Ovary (tissue), 10 donors: ENCODE measurements at places on chromosomes 1 and 21. TPM values are rescaled to one million over a fixed set of nuclear protein-coding genes. Genes with fewer than 3 reads are reported as not detected.

Gene S100A5
- total RNA-seq, result not detected

Gene GSTM1
- not detected for total RNA-seq

Gene KRTAP11-1
- not detected for total RNA-seq

Gene SYT14
- total RNA-seq, result 0.36 TPM

Gene ST6GALNAC5
- total RNA-seq, result 4.9 TPM

Gene F13B
- not detected for total RNA-seq

Gene HEYL
- total RNA-seq, result 17.6 TPM

Gene SPATA46
- total RNA-seq, result not detected

Gene MORC3
- total RNA-seq, result 35.7 TPM

Gene EPHA8
- not detected for total RNA-seq

- H3K27me3 ChIP-seq, result no peaks in the 10 kb centered on the region
- no peaks in the 10 kb centered on the region for H3K36me3 ChIP-seq
- H3K4me1 ChIP-seq, result peaks cover 4% of the 10 kb centered on the region
- no peak overlapping the region for H3K4me3 ChIP-seq
- no peak overlapping the region for H3K27ac ChIP-seq
- no peak for DNase-seq
These were observed 33.3 kb upstream of the TDRD10 start for GRCh38 chr1:154468535-154469250.

- H3K4me1 ChIP-seq, result no peaks in the 10 kb centered on the region
- H3K36me3 ChIP-seq, result no peaks in the 10 kb centered on the region
- no peak for DNase-seq
- H3K27ac ChIP-seq, result no peak overlapping the region
These were observed 48.4 kb downstream of the FAAP20 start for GRCh38 chr1:2145946-2146835.

GRCh38 chr21:44919913-44920693, 596 bp downstream of the ITGB2 start:
- H3K4me1 ChIP-seq, result no peaks in the 10 kb centered on the region
- no peaks in the 10 kb centered on the region for H3K36me3 ChIP-seq
- DNase-seq, result no peak
- no peak overlapping the region for H3K4me3 ChIP-seq
- H3K27me3 ChIP-seq, result no peaks in the 10 kb centered on the region

GRCh38 chr1:8161546-8162105, 135.5 kb upstream of the ERRFI1 start:
- H3K27me3 ChIP-seq, result no peaks in the 10 kb centered on the region
- no peak overlapping the region for H3K4me3 ChIP-seq
- no peak overlapping the region for H3K27ac ChIP-seq

DNA sequence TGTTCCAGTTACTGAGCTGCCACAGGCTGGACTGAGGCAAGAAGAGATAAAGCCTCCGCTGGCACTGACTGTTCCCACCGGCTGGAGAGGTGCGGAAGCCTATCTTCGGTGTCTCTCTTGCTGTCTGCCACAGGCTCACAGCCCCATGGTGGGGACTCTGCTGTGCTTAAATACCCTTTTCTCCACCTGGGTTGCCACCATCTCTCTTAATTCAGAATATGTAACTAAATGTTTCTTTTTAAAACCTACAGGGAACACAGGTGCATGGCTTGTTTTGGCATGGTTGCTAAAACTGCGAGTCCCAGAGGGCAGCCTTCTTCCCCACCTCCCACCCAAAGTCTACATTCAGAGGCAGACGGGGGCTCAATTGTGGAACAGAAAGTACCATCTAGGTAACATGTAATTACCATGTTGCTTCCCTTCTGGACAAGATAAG, 8.1 kb upstream of the LBR start:
- no peak for DNase-seq
- H3K36me3 ChIP-seq, result no peaks in the 10 kb centered on the region
- no peaks in the 10 kb centered on the region for H3K27me3 ChIP-seq
- H3K4me3 ChIP-seq, result no peak overlapping the region
- H3K4me1 ChIP-seq, result no peaks in the 10 kb centered on the region

DNA sequence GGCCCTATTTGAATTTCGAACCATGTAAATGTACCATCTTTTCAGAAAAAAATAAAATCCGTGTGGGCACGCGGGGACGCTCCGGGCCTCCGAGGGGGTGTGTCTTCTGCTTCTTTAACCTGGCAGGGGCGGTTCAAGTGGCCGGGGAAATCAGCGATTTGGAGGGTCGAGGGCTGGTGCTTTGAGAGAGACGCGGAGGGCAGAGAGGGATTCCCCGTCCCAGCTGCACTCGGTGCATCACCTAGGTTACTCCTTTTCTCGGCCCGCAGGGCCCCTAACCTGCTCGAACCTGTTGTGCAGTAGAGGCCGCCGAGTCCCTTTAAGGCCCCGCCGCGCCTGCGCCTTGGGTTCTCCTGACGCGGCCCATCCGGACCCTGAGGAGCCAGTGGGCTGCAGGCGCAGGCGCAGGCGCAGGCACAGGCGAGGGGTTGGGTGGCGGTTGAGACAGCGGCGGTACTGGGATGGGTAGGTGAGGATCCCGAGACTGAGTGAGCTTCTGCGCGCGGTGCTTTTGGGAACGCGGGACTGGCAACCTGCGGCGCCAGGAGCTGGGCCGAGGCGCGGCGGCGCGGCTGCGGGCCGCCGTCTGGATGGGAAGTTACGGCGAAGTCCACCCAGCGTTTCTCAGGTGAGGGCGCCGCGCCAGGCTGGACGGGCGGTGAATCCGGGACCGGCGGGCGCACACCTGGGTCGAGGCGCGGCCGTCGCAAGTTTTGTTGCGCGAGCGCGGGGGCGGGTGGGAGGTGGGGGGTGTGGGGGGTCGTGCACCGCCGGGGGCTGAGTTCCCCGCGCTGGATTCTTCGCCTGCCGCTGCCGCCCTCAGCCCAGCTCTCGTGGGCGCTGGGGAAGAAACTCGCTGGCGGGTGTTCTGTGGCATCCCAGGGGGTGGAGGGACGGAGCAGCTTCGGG, at the start of gene NBPF3:
NBPF3 (plus strand) TSS at position 417 of the 909 bp plus-strand sequence. CDS start 4,950 bp downstream, outside the sequence.
- DNase-seq, result peak; percentile 87
- H3K36me3 ChIP-seq, result no peaks in the 10 kb centered on the region
- H3K4me1 ChIP-seq, result no peaks in the 10 kb centered on the region
- H3K27me3 ChIP-seq, result no peaks in the 10 kb centered on the region
- peak within 1 kb of the TSS; percentile 70 for H3K4me3 ChIP-seq

DNA sequence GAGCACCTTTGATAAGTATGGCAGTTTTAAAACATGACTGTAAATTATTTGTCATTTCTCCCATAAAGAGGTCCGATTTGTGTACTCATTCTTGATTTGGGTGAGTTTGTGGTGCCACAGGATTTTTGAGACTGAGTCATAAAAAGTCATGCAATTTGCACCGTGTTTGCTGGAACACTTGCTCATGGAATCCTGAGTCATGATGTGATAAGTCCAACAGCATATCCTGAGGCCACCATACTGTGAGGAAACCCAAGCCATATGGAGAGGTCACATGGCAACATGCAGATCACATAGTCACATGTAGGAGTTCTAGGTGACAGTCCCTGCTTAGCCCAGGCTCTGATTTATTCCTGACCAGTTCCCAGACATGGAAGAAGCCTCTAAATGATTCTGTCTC, 40.8 kb upstream of the PRRX1 start:
- H3K27ac ChIP-seq, result no peak overlapping the region
- H3K36me3 ChIP-seq, result no peaks in the 10 kb centered on the region
- H3K4me3 ChIP-seq, result no peak overlapping the region
- H3K4me1 ChIP-seq, result no peaks in the 10 kb centered on the region
- no peak for DNase-seq
- no peaks in the 10 kb centered on the region for H3K27me3 ChIP-seq

DNA sequence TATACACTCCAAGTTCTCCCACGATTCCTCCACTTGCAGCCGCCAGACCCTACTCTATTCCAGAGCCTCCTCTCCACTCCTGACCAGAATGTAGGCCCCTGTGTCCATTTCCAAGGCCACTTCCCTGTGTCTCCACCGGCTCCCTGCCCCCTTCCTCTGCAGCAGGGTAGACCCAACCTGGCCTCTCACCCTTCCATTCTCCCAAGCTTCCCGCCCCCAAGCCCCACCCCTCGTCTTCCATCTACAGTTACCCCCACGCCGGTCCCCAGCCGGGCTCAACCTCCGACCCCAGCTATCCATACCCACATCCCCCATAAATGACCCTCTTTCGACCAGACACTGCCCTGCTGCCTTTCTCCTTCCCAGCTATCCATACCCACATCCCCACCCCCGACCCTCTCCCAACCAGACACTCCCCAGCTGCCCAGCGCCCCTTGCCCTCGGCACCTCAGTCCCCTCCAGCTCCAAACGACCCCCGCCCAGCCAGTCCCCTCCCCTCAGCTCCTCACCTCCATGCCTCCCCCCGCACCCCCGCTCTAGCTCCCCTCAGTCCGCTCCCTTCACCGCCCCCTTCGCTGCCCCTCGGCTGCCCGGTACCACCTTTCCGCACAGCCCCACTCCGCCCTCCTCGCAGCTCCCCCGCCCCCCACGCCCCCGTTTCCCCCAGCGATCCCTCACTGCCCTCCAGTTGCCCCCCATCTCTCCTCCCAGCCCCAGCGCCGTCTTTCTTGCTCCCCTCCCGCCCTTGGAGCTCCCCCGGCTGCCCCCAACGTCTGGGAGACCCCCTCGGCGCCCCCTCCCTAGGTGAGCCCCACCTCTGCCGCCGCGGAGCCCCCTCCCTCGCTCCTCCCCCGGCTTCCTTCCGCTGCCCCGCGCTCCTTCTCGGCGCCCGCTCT, 670 bp downstream of the RAB3B start:
- no peaks in the 10 kb centered on the region for H3K36me3 ChIP-seq
- no peak for DNase-seq
- H3K4me3 ChIP-seq, result peak overlapping the region; percentile 35
- no peak overlapping the region for H3K27ac ChIP-seq
- H3K4me1 ChIP-seq, result peaks cover 3% of the 10 kb centered on the region

DNA sequence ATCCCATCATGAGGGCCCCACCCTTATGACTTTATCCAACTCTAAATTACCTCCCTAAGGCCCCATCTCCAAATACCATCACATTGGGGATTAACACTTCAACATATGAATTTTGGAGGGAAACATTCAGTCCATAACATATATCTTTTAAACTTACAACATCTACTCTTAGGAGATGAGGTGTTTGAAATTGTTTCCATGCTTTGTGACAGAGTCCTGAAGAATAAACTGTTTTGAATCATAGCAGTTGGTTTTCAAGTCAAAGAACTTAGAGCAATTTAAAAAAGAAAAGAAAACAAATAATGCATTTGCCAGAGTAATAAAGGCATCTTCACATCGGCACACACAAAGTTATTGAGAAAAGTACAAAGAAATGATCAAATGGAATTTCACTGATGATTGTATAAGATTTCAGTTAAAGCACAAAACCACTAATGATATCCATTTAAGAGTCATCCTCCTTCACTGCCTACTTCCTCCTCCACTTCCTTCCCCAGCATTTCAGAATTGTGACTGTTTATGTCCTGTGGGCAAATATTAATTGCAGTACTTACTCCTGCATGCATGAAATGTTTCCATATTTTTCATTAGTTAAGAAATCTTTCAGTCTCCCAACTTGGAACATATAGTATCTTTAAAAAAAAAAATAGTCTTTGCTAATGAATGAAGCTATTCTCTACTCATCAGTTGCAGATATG, 202.0 kb downstream of the LRRC40 start:
- no peaks in the 10 kb centered on the region for H3K36me3 ChIP-seq
- H3K27me3 ChIP-seq, result no peaks in the 10 kb centered on the region
- DNase-seq, result no peak
- no peak overlapping the region for H3K27ac ChIP-seq
- no peak overlapping the region for H3K4me3 ChIP-seq

DNA sequence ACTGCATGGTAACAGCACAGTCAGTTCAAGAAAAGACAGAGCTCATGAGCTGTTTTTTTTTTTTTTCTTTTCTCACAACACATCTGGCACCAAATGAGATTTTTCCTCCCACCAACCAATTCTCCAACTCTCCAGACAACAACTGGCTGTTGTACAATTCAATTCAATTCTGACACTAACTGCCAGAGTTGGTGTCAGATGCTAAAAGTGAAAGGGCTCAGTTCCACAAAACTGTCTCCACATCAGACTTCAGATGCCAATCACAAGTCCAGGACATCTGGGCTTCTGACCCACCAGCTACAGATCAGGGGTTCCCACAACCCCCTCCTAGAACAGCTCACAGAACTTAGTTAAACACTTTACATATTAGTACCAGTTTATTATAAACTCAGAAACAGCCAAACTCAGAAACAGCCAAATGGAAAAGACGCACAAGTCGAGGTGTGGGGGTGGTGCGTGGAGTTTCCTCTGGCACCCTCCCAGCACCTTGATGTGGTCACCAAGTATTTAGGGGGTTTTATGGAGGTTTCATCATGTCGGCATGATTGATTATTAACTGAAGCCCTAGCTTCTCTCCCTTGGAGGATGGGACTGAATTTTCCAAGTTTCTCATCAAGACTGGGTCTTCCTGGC, 39.2 kb upstream of the LRRC8D start:
- H3K27me3 ChIP-seq, result no peaks in the 10 kb centered on the region
- no peaks in the 10 kb centered on the region for H3K4me1 ChIP-seq
- no peaks in the 10 kb centered on the region for H3K36me3 ChIP-seq
- DNase-seq, result no peak

DNA sequence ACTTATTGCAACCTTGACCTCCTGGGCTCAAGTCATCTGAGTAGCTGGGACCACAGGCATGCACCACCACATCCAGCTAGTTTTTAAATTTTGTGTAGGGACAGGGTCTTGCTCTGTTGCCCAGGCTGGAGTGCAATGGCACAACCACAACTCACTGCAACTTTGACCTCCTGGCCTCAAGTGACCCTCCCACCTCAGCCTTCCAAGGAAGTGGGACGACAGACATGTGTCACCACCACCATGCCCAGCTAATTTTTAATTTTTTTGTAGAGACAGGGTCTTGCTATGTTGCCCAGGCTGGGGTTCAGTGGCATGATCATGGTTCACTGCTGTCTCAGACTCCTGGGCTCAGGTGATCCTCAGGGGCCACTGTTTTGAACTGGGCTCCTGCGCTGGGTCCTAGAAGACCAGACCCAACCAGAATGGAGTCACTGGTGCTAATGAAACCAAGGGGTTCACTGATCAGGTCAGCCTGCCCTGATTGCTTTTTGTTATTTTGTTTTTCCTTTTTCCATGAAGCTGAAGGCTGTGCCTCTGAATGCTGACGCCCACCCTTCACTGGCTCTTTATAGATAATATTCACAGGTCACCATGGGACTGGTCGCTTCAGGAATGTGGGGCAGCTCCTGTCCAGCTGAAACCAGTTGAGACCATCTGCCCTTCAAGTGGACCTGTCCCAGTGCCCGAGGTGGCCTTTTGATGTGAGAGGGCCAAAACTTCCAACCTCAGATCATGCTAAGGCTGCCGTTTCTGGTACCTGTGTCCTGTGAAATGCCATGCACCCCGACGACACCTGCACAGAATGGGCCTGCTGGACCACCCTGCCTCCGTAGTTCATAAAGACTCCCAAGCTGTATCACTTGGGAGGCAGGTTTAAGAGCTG, 4.9 kb downstream of the TRIM17 start:
- H3K27me3 ChIP-seq, result no peaks in the 10 kb centered on the region
- H3K36me3 ChIP-seq, result no peaks in the 10 kb centered on the region
- DNase-seq, result no peak
- no peak overlapping the region for H3K27ac ChIP-seq
- H3K4me1 ChIP-seq, result peaks cover 13% of the 10 kb centered on the region
- no peak overlapping the region for H3K4me3 ChIP-seq

- peaks cover 2% of the 10 kb centered on the region for H3K4me1 ChIP-seq
- H3K27me3 ChIP-seq, result no peaks in the 10 kb centered on the region
- H3K27ac ChIP-seq, result no peak overlapping the region
These were observed 9.8 kb downstream of the FRRS1 start for GRCh38 chr1:99756598-99756997.
